ENCODE measurements at places on chromosomes 2 and 18.

- no peak for DNase-seq
Observed at GRCh38 chr2:100425107-100425506, 7.6 kb upstream of the CHST10 start.

DNA sequence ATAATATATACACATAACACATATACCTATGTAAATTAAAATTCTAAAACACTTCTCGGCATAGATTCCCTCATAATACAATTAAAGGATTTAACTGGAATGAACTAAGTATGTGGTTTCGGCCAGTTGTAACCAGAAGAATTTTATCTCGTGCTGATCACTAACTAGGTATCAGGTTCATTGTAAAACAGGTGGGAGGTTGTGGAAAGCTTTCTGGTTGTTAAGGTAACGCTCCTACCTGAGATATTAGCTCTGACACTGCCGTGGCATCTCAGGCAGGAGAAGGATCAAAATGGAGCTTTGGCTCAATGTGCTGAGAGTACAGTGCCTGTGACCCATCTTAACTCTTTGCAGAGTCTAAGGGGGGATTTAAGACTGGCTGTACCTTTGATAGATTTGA lies 42.5 kb downstream of the SLC9A2 start:
- DNase-seq, result peak; percentile 13

DNA sequence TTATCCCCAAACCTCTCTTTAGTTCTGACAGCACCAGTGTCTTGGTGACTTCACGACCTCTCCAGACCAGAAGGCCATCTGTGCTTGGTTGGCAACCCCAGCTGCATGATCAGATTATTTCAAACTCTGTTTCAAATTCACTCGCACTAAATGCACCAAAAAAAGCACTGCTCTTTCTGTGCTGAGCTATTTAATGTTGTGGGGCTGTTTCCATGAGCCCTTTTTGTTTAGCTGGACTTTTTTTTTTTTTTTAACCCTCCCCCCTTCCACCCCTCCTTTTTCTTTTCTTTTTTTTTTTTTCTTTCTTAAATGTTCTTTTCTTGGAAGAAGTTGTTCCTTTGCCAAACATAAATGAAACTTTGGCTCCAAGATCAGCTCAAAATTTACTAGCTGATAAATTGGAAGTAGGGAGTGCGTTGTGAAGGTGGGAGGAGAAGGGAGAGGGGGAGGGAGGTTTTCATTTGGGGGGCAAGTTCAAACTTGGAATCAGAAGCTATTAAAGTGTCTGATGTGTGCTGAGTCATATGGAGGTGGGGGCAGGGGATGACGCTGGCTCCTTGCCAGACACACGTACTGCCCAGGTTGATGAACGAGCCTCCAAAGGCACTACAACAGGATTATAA lies 543.0 kb upstream of the TNP1 start:
- no peak for DNase-seq

GRCh38 chr18:32391126-32391525 lies 79.6 kb downstream of the GAREM1 start:
- DNase-seq, result no peak

GRCh38 chr2:168584911-168585310 lies 128.8 kb downstream of the CERS6 start:
- DNase-seq, result no peak

DNA sequence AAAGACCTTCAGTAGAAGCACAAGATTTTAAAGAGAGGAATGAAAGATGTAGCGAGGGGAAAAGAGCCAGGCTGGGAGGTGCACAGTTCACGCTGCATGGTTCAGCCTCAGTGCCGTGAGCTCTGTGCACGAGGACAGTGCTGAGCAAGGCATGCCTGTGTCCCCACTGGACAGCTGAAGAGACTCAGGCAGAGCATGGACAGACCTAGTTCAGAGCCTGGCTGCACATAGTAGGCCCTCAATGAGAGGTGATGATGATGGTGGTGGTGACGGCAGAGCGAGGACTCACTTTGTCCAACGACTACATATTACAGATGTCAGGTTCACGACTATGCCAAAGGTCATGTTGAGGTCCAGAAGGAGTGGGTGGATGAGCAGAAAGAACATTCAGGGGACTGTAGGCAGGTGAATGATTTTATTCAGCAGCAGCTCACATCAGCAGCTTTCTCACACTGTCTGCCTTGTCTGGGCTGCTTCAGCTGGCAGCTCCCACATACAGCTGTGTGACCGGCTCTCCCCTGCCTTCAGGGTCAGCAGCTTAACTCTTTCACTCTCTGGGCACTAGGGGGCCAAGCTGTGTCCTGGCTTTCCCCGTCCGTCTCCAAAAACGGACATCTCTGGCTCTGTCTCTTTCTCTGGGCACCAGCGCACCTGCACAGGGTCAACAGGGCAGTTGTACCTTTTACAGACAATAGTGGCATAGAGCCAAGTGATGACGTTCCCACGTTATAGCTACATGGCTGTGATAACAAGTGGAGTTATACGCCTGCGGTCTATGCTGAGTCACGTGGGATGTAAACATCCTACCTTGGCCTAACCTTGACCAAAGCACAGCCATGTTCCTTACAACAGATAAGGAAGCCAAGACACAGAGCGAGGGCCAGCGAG lies 128.8 kb upstream of the MSH6 start:
- peak; percentile 32 for DNase-seq

GRCh38 chr2:38146907-38147307 lies 71.0 kb upstream of the CYP1B1 start:
- DNase-seq, result no peak

DNA sequence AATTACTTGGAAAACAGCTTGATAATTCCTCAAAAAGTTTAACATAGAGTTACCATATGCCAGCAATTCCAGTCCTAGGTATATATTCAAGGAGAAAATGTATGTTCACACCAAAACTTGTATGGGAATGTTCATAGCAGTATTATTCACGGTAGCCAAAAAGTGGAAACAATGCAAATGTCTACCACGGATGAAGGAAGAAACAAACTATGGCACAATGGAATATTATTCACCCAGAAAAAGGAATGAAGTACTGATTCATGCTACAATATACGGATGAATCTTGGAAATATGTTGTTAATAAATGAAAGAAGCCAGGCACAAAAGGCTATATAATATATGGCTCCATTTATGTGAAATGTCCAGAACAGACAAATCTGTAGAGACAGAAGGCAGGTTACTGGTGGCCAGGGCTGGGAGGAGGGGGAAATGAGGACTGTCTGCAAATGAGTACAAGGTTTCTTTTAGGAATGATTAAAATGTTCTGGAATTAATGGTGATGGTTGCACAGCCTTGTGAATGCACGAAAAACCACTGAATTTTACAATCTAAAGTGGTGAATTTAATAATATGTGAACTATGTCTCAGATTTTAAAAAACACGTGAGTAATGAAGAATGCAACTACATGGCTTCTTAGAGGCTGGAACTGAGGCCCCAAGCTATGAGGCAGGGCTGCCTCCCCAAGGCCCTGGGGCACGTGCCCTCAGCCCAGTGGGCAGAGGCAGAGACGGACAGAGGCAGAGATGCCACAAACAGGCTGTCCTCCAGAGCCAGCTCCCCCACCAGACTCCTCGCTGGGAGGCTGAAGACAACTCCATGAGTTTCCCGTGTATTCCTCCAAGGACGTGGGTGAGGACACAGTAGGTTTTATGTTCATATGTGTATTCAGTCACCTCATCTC lies 5.0 kb downstream of the LIMS2 start:
- no peak for DNase-seq

DNA sequence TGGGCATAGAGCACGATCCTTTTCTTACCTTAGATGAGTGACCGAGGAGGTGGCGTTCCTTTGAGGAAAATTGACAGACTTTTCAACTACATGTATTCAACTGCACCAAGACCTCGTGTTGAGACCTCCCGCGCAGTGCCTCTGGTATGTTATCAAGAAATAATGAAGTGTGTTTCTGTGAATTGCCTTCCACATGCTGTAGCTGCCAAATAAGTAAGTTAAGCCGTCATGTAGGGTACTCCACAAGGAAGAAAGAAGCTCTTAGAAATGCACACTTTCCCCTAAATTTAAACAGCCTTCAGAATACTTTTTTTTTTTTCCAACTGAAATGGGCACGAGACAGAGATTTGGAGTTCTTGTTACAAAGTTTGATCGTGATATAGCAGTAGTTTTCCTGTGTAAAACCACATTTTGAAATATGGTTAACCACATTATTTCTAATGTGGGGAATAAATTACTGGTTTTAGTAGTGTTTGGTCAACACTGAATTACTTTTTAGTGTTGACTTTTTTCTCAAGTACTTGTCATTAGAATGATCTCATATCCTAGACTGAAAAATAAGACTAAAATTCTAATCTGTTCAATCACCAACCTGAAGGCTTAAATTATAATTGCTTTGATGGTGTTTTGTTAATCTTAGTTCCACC lies 30.5 kb downstream of the PDK1 start:
- no peak for DNase-seq

DNA sequence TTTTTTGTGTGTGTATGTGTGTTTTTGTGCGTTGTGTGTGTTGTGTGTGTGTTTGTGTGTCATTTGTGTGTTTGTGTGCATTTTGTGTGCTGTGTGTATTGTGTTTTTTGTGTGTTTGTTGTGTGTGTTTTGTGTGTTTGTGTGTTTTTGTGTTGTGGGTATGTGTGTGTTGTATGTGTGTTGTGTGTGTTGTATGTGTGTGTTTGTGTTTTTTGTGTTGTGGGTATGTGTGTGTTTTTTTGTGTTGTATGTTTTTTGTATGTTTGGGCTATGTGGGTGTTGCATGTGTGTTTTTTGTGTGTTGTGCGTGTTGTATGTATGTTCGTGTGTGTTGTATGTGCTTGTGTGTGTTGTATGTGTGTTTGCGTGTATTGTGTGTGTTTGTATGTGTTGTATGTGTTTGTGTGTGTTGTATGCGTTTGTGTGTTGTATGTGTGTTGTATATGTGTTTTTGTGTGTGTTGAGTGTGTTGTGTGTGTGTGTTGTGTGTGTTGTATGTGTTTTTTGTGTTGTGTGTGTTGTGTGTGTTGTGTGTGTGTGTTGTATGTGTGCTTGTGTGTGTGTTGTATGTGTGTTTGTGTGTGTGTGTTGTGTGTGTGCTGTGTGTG lies 275.3 kb downstream of the HRH4 start:
- DNase-seq, result no peak

DNA sequence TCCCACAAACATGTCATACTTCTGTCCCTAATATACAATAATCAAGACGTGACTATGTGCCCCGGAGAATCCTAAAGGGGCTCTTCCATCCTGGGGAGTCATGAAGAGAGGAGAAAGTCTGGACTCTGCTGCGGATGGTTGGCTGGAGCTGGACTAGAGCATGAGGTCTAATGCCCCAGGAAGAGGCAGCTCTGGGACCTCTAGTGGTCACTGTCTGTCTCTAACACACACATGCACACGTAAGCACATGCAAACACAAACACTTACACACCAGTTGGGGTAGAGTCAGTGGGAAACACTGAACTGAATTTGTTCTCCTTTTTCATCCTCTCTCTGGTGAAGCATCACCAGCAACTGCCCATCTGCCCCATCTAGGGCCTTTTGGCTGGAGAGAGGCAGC lies 271.6 kb downstream of the TDRD15 start:
- peak; percentile 6 for DNase-seq

GRCh38 chr2:106646605-106647004 lies 159.4 kb downstream of the CD8B2 start:
- no peak for DNase-seq

- DNase-seq, result no peak
Observed at GRCh38 chr2:196219671-196220070, 48.3 kb upstream of the STK17B start.

- DNase-seq, result no peak
Observed at GRCh38 chr2:159711562-159712142, 654 bp upstream of the MARCHF7 start.

DNA sequence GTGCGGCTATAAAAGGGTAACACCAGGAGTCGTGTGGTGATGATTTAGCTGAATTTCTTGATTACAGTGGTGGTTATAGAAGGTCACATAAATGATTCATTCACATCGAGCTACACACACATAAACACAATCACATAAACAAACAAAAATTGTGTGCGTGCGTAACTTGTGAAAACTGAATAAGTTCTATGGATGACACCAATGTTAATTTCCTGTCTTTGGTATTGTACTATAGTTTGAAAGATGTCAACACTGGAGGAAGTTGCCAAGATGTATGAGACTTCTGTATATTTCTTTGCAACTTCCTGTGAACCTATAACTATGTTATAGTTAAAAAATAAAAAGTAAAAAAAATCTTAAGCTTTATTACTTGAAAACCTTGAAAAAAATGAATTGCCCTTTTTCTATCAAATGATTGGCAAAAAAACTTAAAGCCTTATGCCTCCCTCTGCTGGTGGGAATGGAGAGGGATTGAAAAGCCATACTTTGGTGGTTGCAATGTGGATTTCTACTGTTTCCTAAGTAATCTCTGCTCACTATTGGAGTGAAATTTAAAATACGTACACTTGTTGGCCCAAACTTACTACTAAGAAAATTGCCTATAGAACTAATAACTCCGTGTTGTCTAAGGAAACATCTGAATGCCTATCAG lies 227.7 kb downstream of the RPIA start:
- no peak for DNase-seq
